ENCODE measurements at places on chromosomes 3 and 15.

DNA sequence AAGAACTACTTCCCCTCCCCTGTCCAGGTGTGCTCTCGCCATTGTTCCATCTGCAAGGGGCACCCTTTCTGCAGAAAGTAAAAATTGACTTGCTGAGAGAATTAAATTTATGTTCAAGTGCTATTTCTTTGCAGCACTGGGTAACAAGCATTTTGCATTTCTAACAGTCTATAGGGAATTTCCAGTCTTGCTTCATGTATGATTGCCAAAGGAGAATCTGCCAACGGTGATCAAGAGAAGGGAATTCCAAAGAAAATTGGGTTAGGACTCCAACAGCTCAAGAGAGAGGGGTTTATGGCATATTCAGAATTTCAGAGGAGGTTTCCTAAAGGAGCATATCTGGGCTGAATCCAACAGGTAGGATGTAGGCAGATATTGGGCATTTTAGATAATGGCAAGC, 136.7 kb upstream of the WNT5A start:
- DNase-seq, result no peak

- DNase-seq, result no peak
Measured at GRCh38 chr3:107958146-107958545, 132.7 kb downstream of the CD47 start.

- no peak for DNase-seq
Measured at GRCh38 chr3:58627570-58627885, 39.0 kb downstream of the FAM3D start.

DNA sequence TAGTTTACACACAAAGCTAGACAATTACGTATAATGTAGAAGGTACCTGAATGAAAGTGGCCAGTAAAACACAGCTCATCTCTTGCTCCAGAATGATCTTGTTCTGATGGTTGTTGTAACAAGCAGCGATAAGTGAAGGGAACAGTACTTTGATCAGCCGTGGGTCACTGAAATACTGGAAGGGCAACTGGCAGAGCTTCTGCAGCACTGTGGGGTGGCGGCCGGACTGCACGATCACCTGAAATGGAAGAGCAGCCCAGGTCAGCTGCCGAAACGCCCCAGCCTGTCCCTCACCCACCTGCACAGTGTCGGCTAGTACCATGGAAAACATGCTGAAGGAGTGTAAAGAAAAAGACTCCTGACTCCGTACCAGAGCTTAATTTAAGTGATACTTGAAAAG, 17.3 kb downstream of the ISL2 start:
- no peak for DNase-seq

DNA sequence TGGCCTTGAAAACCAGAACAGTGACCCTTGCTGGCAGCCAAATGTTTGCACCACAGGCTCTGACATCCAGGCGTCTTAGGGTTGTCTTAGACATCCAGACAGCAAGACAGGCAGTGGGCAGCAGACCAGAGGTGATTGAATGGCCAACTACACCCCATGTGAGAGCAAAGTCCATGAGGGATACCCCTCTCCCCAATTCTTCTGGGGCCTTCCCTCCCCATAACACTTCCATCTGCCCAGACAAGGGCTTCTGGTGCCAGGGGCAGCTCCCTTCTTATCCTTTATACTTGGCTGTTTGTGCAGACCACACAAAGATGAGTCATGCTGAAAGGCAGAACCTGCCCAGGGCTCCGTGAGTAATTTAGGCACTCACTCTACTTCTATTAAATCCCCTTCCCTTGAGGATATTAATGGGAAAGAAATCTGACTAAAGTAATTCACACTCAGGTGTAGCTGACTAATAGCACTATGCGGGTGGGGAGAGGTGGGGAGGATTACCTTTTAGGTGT, 257.9 kb downstream of the UACA start:
- no peak for DNase-seq

- DNase-seq, result no peak
Measured at GRCh38 chr15:41928100-41928499, 34.2 kb upstream of the SPTBN5 start.

GRCh38 chr15:52220251-52220650, 29.1 kb upstream of the GNB5 start:
- no peak for DNase-seq

- DNase-seq, result no peak
Measured at GRCh38 chr3:156760333-156760732, 65.8 kb upstream of the LEKR1 start.

DNA sequence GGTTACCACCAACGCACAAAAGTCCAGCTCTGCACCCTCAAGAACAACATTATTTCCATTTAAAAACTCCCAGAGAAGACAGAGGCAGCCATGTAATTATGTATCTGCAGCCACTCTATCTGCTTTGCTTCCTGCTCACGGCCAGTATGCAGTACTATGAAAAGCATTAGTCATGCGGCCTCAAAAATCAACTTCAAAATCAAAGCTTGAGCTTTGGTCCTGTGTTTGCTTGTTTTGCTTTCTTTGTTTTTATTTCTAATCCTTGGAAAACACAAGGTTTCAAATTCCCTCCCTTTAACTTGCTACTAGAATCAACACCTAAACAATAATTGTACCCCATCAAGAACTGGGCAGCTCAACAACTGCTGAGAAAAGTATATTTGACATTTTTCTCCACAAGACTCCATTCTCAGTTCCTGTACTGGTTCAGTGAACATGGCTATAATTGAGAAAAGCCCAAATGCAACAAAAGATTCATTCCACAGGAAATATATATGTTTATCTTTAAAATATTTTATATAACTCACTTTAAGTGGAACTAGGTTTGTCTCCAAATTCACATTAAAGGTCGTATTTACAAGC, 37.6 kb downstream of the GBE1 start:
- no peak for DNase-seq

DNA sequence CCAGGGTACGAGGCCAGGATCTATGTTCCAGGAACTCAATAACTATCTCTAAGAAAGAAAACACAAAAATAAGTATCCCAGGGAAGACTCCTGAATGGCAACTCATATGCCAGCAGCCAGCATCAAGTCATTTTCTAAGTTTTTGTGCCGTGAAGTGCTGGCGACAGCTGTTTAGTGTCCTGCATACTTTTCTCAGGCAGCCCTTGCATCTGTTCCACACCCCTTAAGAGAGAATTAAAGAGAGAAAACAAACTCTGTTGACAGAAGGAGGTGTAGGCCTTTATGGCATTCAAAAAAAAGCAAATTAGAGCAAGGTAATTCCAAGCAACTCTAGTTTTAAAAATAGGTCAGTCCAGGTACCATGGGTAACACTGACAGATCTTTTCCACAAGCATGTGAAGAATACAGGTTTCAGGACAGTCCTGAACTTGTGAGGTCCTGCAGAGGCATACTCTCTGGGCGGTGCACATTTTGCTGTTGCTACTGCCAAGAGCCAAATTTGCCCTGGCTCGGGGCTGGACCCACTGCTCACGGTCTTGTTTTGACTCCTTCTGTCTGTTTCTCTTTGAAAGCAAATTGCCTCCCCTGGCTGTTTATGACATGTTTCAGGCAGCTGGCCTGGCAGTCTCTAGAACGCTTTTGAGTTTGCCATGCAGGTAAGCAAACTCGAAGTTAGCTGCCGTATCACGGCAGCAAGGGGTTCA, 252.1 kb upstream of the ADAMTS9 start:
- DNase-seq, result no peak

DNA sequence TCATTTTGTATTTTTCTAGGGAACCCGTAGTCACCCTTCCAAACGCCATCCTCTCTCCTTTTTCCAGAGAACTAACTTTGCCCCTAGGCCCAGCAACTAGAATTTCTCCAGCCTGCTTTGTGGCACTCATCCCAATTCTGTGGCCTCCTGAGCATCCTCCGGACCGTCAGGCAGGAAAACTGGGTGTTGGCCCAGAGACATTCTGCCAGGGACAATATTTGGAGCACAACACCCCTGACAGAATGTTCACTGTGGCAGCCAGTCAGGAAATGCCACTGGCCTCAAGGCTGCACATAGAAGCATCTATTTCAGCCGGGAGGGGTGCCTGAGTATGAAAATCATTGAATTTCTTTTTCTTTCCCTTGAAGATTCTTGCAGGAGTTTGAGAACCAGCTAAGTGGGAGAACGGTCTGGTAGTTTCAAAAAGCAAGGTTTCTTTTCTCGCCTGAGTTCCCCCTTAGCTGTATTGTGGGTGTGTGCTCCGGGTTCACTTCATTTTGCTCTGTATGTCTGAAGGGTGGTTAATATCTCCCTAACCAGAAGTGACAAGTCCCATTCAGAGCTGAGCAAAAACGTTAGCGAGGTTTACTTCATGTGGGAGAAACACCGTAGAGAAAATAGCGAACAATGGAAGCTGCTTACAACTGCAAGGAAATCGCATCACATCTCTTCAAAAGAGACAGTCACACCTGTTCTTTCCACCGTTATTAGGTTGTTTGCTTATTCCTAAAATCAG, 108.1 kb upstream of the TPM1 start:
- no peak for DNase-seq

GRCh38 chr15:67701669-67702068, 123.6 kb upstream of the SKOR1 start:
- no peak for DNase-seq

- no peak for DNase-seq
Measured at GRCh38 chr15:92928225-92928750, 28.2 kb downstream of the CHD2 start.

GRCh38 chr15:38308797-38309196, 56.2 kb downstream of the SPRED1 start:
- DNase-seq, result no peak

- DNase-seq, result no peak
Measured at GRCh38 chr3:17500618-17501017, 241.8 kb downstream of the TBC1D5 start.

GRCh38 chr15:48006031-48006511, 114.7 kb upstream of the SLC24A5 start:
- DNase-seq, result no peak

GRCh38 chr3:101963902-101964362, 114.6 kb downstream of the NFKBIZ start:
- no peak for DNase-seq

- no peak for DNase-seq
Measured at GRCh38 chr15:62344806-62345539, 179.9 kb upstream of the C2CD4B start.

GRCh38 chr3:5294356-5294755, 106.8 kb downstream of the EDEM1 start:
- no peak for DNase-seq

DNA sequence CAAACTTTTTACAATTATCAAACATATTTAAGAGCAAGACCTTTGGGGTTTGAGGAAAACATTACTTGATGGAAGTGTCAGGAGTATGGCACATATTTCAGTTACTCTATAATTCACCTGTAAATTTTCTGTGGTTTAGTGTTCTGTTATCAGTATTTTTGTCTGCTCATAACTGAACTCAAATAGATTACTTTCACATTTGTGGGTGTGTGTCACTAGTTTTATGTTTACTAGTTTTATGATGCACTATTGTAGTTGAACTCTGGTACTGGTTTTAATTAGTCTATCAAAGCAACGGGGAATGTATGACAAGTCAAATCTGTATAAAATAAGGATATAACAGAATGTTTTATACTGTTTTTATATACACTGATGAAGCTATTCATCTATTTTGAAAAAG, 27.2 kb downstream of the OXSM start:
- DNase-seq, result no peak

- DNase-seq, result no peak
Measured at GRCh38 chr15:62753518-62754221, 288.9 kb upstream of the TPM1 start.

- no peak for DNase-seq
Measured at GRCh38 chr3:23817508-23818223, 11.9 kb downstream of the UBE2E1 start.

- DNase-seq, result no peak
Measured at GRCh38 chr3:25306066-25306465, 122.0 kb upstream of the RARB start.

DNA sequence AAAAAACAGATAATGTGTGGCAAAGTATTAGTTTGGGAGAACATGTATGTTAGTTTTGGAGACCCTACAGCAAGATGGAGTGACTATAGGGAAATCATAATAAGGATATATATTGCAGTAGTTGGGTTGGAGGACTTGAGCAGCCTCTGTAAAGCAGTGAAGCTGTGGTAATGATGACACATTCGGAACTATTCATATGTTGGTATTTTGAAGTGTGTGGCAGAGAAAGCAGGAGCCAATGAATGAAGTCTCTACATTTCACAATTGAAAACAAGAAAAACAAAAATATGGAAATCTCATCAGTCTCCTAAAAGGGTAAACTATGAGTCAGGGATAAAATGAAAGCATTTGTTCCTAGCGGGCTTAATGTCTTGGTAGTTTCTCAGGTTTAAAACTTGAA, 645.9 kb downstream of the OTOL1 start:
- DNase-seq, result no peak

GRCh38 chr15:68511073-68511991, 67.5 kb upstream of the CORO2B start:
- DNase-seq, result peak; percentile 87

DNA sequence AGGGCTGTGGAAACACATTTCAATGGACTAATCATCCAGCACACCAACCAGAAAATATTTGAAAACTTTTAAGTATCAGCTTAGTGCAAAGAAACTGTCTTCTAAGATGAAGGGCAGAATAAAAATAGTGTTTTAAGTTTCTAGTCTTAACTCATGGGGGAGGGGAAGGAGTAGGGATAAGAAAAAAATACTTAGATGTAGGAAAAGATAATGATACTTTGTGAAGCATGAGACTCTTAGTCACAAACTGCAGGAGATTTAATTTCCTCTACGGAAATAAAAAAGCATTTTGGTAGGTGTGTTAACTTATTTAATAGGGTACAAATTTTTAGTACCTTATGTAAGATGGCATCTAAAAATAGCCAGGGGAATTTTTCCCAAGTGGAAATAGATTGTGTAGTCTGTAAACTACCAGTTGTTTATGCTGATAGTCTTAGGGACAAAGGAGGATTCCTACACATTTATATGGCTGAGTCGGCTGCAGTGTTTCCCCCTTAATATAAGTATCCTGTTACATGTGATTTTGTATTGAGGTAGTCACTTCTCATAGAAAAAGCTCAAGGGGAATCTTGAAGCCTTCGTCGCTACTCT, 78.2 kb upstream of the GBE1 start:
- DNase-seq, result no peak

DNA sequence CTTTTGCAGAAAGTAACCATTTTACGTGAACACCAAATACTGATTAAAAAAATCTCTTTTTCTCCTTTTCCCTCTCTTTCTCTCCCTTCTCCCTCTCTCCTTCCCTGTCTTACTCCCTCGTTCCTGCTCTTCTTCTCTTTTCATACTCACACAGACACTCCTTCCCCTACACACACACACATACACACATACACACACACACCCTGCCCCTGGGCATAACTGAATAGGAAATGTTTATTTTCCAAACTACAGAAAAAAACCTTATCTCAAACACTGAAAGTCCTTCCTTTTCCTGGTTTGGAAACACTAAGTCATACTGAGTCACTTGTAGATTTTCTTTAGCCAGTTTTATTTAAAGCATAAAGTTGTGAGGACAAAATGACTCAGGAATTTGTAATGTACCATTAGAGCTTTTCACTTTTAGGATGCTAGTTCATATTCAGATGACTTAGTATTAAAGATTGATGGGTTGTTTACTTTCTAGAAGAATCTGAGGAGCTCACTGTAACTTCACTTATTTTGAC, 62.4 kb downstream of the MBNL1 start:
- DNase-seq, result no peak

- DNase-seq, result no peak
Measured at GRCh38 chr15:65655026-65655425, 33.3 kb downstream of the SLC24A1 start.

Measured in vagina (tissue), 2 donors.